ENCODE measurements at places on chromosomes 5 and 9.

GRCh38 chr9:6024035-6024554 is 8.7 kb upstream of the RANBP6 start:
- DNase-seq, result peak; percentile 52

DNA sequence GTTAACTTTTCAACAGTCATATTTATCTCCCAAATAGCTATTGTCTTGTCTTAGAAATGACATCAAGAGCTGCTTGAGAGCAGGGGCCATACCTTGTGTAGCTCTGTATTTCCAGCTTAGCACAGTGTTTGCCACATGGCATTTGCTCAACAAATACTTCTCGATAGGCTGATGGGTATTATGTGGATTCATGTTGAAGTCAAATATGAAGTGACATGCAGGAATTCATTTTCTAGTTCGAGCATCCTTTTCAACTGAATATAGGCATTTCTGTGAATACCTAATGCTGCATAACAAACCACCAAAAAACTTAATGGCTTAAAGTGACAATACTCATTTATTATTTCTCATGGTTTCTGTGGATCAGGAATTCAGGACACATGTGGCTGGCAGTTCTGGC is 125.6 kb downstream of the TLE1 start:
- DNase-seq, result no peak

DNA sequence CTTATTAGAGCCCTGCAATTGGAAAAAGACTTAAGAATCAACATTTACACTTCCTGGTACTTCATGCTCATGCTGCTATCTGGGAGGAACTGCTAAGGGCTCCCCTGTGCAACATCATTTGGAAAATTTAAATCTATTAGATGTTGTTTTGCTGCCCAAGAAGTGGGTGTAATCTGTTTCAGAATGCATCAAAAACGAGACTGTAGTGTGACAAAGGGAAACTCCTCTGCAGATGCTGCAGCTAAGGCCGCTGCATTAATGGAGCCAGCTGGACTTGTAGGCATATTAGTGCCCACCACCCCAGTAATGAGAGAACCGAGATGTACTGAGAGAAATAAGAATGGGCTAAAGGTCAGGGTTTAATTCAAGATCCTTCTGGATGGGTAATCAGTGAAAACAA is 11.1 kb upstream of the PAIP1 start:
- no peak for DNase-seq

GRCh38 chr5:38207343-38207742 is 51.0 kb upstream of the EGFLAM start:
- DNase-seq, result no peak

DNA sequence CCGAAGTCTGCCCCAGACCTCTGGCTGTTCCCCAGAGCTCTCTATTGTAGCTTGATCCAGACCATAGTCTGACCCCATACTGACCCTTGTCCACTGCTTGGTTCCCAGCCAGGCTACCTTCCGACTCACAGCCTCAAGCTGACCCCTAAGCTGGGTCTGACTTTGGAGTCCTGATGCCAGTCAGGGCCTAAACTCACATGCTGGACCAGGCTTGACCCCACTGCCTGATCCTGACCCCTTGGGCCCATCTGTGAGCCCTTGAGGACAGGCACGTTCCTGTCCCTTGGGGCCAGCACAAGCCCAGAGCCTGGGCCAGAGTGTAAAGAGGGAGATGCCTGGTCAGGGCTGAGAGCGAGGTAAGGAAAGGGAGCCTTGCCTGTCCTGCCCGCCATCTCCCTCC is 32.7 kb upstream of the ENHO start:
- no peak for DNase-seq

DNA sequence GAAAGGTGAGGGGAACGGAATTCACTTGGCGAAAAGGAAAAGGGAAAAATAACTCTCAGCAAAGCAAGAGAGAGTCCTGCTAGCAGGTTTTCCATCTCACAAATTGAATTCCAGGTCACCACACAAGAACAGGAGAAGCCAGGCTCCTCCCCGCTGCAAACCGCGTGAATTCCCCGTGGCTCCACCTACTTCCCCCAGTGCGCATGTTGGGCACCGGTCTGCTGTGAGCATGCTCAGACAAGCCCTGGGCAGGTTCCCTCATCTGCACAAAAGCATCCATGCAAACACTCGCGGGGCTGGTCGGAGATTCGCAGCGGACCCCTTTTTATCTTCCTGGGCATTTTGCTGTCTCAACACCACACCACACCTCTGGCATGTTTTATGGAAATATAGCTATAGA is 58.5 kb upstream of the S1PR3 start:
- no peak for DNase-seq

GRCh38 chr5:148963664-148964063 is 99.2 kb downstream of the SH3TC2 start:
- no peak for DNase-seq

- DNase-seq, result no peak
Observed at GRCh38 chr9:27655441-27655840, 82.2 kb upstream of the C9orf72 start.

DNA sequence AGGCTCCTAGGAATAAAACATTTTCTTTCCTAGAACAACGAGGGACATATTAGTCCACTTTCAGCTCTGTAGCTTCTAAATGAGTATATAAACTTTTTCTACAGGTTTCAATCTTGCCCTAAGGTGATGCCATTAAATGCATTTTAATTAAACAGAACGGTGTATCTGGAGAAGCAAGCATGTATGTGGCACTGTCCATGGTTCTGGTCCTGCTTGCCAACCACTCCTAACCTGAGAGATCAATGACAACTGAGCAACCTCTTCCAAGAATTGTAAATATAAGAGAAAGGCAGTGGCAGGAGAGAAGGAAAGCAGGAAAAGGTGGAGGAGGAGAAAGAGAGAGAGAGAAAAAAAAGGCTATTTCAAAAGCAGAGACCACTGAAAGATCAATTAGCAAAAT is 95.6 kb upstream of the SPOCK1 start:
- DNase-seq, result no peak

DNA sequence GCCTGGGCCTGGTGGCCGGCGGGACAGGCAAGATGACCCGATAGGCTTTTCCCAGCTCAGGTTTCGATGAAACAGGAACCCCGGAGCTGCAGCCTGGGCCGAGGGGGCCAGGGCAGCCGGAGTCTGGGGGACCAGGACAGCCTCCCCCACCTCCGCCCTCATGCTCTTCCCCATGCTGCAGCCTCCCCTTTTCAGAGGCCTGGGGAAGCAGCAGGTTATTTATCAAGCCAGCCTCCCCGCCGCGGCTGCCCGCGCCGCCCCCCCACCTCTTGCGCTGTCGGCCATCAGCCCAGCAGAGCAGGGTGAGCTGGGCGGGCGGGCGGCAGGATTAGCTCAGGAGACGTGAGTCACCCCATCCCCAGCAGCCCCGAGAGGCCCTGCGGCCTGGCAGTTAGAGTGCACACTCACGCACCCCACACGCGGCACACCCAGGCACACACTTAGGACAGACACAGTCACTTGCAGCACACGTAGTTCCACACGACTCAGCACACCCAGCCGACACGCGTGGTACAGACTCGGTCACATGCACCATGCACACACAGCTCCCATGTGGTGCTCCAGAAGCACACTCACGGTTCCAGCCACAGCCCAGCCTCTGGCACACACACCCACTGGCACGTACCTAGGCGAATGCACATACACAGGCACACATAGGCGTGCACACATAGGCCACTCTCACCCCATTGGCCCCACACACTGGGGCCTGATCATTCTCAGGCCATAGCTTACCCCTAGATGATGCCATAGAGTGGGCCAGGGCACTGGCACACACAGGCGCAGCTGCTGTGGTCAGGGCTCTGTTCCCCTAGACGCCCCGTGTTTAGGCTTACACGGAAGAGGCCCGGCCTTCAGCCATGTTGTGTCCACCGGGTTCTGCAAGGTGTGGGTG is 13.0 kb downstream of the CXXC5 start:
- DNase-seq, result peak; percentile 28

GRCh38 chr5:127280491-127281220 is 9.9 kb upstream of the MEGF10 start:
- no peak for DNase-seq

DNA sequence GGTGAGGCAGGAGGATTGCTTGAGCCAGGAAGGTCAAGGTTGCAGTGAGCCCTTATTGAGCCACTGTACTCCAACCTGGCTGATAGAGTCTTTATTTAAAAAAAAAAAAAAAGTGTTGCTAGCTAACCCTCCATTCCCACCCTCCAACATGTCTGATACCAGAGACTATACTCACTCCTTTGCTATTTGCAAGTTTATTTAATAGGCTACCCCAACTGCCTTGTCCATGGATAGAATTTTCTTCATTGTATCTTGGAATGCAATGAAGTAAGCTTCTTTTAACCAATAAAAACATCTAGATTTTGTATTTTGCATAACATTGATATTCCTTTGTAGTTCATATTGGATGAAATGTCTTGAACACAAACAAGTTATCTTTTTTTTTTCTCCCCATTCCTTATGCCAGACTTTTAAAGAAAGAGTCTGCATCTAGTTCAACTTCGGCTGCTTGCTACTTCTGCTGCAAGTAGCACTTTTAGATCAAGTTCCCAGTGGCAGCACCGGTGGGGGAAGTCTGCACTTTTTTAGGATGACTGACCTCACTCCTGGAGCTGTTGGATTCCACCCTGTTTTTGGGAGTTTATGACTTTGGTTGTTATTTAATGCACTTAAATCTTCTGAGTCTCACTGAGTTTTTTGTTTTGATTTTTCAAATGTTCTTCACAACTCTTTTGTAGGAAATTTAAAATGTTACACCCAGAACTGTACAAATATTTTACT is 112.5 kb downstream of the UHRF2 start:
- no peak for DNase-seq

- DNase-seq, result peak; percentile 13
Observed at GRCh38 chr9:5630081-5630507, 1.2 kb downstream of the RIC1 start.

DNA sequence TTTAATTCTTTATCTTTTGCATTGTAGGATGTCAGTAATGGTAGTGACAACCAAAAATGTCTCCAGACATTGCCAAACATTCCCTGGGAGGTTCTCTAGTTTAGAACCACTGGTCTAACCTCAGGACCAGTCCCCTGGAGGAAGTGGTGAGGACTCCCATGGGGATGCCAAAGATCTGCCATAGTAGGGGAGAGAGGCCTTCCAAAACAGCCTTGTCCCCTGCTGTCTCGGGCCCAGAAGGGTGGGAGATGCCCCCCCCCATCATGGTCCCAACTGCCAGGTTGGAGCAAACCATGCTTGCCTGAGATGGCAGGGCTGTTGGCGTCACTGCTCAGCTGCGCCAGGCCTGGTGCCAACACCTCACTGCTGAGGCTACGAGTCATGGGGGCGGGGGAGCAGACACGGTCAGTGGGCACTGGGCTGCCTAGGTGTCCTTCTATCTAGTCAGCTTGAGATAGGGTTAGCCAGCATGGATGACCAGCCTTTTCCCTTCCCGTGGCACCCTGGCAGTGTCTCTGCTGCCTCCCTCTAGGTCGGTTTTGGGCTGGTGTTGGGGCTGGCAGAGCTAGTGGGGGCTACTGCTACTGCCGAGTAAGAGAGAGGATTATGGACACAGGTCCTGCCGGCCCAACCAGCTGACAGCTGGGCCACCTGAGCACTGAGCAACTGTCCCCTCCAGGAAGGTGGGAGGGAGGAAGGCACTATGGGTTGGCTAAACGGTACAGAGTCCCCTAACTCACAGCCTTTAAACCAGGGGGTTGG is 8.3 kb upstream of the CXXC5 start:
- DNase-seq, result no peak

DNA sequence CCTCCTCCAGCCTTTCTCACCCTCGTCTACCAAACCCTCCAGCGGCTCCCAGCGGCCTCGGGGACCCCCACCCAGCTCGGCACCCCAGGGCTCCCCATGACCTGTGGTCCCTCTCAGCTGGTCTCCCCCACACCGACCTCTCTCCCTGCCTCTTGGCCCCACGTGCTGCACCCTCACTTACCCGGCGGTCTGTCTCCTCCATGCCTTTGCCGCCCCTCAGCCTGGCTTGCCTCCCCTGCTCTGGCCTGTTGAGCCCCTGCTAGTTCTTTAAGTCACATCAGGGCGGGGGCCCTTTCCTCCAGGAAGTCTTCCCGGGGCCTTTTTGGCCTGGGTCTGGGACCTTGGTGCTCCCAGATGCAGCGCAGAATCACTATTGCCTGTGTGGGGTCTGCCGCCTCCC is 81.5 kb downstream of the LMX1B start:
- DNase-seq, result no peak

Measured in CD4-positive, alpha-beta T cell treated with Interleukin-4 for 4 hours (primary cell).